Posterior cingulate gyrus (tissue), 11 donors: ENCODE measurements at places on chromosomes 12 and 14.

DNA sequence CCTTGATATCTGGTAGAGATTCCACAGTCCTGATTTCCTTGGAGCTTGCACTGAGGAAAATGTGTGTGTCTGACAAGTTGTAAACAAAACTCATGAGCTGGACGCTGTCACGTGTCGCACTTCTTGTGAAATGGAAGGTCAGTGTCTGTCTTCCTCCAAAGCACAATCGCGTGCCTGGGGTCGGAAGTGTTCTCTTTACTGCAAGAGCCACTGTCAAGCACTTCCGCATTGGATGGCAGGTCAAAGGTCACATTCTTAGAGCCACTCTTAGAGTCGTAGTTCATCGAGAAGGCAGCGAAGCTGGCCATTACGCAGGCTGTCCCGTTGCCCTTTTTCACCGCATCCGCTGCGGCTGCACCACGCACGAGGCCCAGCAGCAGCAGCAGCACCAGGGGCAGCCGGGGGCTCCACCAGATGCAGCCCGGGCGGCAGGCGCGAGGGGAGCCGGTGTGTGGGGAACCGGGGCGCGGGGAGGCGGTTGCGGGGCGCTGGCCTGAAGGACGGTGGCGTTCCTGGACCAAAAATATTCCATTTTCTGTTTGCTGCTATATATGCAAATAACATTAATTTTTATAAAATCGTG, 45.0 kb downstream of the LRTM2 start:
- DNase-seq = no peak

- DNase-seq = no peak
Observed at GRCh38 chr14:51846631-51847488, 13.6 kb upstream of the GNG2 start.

- DNase-seq = no peak
Observed at GRCh38 chr14:60195179-60195810, 30.1 kb upstream of the DHRS7 start.

- no peak for DNase-seq
Observed at GRCh38 chr14:103749860-103750259, 34.2 kb downstream of the ZFYVE21 start.

DNA sequence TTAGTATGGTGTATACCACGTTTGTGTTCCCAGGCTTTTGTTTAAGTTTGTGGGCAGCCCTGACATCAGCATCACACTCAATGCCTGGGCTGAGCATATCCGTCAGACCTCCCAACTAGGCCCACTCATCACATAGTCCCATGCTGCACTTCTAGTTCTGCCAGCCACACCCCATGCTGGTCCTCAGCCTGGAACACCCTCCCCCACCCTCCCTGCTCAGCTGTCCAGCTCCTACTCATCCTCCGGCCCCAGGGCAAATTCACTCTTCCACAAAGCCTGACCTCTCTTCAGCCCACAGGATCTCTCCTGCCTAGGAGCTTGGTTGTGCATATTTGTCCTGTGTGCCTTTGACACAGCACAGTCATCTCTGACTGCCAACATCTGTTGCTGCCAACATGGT, 3.9 kb upstream of the ENDOU start:
- DNase-seq = no peak

DNA sequence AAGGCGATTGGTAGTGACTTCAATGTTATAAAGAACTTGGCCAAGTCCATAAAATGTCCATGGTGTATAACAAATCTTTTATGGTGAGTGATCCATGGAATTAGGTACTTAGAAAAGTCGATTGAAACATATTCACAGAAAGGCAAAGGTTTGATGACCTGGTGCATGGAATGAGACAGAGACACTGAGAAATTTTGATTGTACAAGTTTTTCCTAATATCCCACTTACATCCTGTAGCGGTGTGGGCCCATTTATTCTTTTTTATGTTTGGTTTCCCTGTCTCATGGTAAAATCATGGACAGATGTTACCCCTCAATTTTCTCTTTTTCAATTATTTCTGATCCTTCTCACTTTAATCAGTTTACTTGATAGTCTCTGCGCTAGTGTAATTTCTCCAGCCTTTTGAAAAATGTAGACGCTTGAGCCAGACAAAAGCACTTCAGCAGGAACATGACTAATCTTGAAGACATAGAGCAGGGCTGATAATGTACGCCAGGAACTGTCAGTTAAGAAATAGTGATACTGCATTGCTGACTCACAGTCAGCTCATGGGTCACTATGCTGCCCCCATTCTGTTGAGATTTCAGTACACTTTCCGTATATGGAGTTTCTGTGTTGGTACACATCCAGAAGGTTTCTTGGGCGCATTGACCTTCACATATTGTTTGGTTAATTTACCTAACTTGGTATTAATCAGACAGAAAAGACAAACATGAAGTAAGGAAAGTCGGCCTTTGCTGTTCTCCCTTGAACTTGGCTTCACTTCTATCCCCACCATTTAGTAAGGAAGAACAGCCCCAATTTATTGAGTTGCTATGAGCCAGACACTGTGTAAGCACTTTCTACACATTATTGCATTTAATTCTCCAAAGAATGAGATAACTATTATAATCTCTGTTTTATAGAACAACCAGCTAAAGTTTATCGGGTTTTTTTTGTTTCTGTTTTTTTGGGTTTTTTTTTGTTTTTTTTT, 841.7 kb downstream of the DIO2 start:
- DNase-seq = no peak

DNA sequence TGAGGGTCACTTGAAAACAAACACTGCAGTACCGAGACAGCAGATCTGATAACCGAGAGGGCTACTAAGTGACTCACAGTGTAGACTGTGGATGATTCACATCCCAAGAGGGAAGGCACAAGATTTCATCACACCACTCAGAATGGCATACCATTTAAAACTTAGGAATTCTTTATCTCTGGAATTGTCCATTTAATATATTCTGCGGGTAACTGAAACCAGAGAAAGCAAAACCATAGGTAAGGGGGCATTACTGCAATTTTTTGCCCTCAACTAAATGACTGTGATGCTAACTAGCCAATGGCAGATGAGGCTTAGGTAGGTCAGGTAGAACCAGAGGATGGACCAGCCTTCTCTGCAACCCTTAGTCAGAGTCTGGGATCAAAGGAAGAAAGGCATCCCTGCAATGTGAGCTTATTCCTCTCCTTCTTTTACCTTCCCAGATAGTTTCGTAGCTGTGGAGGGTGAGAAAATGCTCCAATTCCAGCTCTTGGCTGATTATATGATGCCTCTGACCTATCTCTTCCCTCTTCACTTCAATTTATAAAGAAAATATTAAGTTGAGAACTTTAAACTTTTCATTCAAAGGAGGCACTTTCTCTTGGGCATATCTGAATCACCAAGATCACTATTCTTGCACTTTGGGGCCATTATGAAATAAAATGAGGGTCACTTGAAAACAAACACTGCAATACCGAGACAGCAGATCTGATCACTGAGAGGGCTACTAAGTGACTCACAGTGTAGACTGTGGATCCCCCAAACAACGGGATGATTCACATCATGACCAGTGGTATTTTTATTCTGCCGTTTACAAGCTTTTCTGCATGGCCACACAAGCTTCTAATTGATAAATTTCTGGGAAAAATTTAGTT, 6.8 kb downstream of the ART4 start:
- DNase-seq = no peak

DNA sequence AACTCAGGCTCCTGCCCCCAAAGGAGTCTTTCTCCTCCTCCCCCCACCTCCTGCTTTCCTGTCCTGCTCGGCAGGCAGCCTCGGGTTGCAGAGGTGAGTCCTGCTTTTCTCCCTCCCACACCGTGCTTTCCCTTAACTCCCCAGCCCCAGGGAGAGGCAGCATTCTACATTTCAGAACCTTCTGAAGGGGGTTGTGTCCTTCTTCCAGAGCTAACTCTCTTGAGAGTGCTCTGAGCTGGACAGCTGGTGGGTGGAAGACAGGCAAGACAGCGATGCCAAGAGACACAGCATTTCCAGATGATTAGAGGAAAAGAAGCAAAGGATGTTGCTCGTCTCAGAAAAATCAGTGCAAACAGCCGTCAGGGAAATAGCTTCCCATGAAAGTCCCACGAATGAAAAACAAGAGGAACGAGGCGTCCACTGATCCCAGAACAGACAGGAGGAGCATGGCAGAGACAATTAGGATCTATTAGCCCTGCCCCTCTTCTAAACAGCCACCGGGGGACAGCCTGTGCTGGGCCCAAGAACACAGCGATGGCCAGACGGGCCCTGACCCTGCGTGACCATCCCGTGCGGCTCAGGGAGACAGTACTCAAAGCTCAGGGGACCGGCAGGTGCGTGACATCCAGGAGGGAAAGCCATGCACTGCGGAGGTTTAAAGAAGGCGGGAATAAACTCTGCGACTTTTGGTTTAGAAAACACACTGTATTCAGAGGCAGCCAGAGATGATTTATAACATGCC, 216.5 kb upstream of the RTL1 start:
- DNase-seq = no peak

GRCh38 chr12:88519802-88520435, 60.4 kb downstream of the KITLG start:
- DNase-seq = no peak
